ENCODE measurements at places on chromosomes 1 and 21.

DNA sequence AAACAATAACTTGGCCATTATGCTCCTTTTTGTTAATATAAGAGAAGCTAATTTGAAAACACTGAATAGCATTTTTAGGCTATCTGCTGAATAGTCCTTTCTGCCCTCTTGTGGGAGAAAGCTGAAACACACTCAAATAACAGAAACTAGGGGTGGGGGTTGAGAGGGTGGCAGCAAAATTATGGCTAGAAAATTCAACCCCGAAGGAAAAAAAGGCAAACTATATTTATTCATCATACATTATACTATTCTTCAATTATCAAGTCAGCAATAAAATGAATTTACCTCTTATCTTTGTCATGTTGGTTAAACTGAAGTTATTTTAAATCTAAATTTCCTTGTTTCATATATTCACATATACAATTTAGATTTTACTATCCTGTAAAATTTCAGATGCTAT lies 255.9 kb downstream of the FAF1 start:
- no peak for DNase-seq

DNA sequence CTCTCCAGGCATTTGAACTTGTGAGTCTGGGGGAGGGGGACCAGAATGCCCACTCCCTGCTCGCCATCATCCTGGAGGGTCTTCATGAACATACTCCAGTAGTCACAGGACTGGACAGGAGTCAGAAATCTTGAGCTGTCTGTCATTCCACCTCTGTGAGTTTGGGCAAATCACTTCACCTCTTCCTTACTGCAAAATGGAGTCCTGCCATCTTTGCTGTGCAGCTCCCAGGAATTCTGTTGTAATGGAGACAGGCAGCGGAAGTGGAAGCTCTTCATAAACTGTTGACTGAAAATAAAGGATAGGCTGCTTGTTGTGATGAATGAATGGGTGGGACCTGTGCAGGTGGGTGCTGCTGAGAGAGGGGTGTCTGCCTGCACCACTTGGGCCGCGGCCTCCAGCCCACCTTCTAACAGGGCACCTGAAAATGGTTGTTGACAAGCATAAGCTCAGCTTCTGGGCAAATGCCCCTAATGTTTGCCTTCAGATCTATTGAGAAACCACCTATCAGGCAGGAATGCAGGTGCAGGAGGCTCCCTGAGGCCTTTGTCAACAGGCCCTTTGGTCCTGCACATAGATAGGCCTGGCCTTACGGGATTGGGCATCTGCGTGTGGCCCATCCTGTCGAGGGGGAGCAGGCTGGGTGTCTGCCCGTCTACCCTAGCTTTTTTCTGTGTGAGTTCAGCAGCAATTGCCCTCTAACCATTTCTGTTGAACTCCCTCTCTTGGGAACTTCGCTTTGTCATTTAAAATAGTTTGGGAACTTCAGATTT lies 321.0 kb downstream of the RPS6KC1 start:
- DNase-seq = no peak

- peak; percentile 44 for DNase-seq
Observed at GRCh38 chr21:36079010-36079649, 9.3 kb downstream of the CBR1 start.

GRCh38 chr21:33374450-33375096 lies 28.6 kb upstream of the IFNGR2 start:
- DNase-seq = peak; percentile 43

GRCh38 chr1:24535021-24535424 lies 20.9 kb upstream of the NCMAP start:
- DNase-seq = peak; percentile 85

GRCh38 chr1:62436039-62436465 lies 797 bp upstream of the USP1 start:
- DNase-seq = no peak

DNA sequence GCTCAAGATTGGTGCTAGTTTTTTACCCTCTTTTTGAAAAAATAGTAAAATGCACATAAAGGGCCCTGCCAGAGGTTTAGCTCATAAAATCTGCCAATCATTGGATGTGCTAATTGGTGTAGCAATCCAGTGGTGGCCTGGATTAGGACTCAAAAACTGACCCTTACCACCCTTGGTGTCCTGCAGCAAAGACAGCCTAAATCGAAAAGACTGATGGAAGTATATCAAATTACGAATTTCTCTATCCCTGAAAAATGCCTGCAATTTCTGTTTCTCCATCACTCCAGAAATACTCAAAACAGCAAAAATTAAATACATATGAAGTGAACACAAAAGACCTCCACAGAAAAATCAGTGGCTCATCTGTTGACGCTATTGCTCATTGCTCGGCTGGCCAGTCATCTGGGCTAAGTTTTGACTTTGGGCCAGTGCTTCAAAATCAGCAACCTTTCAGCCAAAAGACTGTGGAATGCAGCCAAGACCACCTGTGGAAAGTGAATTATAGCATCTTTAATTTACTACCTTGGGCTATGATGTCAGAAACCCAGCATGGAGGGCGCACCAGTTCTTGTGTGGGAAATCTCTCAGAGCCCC lies 30.0 kb downstream of the WLS start:
- no peak for DNase-seq

- DNase-seq = no peak
Observed at GRCh38 chr1:26536521-26536920, 7.0 kb downstream of the RPS6KA1 start.

DNA sequence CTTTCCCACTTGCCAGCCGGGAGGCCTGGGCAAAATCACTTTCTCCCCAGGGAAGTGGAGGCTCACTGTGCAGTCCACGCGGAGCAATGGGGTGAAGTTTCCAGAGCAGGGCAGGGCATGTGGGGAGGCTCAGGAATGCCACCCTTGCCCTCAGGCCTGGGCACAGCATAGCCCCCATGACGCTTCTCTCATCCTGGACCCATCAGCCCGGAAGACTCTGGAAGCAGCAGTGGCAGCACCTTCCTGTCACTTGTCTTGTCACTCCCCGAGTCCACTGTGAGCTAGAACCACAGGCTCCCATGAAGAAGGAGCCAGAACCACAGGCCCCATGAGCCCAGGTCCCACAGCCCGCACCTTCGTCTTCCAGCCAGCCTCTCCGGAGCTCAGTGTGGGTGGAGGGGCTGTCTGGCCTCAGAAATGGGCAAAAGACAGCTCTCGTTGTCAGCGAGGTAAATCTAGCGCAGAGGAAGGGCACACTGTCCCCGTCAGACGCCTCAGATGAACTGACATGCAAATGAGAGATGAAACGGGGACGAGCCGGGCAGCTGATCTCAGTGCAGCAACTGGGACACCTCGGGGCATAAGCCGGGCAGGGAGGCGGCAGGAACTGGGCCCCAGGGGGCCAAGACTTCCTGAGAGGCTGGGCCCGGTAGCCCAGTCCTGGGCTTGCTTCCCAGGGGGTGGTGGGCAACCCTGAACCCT lies 6.1 kb downstream of the PDE9A start:
- DNase-seq = no peak

DNA sequence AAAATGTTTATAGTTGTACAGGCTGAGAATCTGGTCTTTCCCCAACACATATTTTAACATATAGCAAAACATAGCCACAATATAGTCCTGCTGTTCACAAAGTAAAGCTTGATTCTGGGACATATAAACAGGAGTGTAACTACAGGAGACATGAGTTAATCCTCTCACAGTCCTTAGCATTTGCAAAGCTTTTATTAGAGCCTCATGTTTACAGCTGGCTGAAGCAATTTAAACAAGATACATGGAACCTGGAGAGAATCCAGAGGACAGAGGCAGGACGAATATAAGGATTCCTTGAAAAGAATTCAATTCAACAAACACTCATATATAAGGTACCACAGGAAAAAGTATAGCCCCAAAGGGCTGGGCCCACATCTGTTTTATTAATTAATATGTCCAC lies 163.4 kb downstream of the ADGRL4 start:
- no peak for DNase-seq

- no peak for DNase-seq
Observed at GRCh38 chr1:167707942-167708341, 13.8 kb upstream of the MPZL1 start.

GRCh38 chr1:94335447-94335846 lies 82.7 kb upstream of the ABCD3 start:
- no peak for DNase-seq

DNA sequence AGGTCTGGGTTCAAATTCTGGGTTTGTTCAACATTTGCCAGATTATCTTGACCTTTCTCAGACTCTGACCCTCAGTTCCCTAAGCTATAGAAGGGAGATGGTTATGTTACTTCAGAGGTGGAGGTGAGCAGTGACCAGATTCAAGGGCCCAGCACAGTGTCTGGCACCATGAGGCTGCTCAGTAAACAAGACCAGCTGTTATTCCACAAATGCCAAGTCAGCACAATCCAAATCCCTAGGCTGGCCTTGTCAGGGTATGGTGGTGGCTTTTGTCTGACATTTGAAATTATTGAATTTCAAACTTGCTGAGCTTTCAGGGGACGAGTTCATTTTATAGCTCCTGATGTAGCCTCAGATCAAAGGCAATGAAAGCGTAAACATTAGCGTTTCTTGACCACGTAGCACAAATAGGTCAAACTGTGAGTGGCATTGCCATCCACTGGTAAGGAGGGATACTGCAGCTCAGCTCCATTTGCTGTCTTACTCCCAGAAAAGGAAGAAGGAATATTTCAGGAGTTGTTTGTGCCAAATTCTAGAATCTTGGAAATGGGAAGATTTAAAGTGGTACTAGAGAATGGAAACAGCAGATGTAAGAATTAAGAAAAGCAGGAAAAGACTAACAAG lies 94.3 kb upstream of the EDN2 start:
- DNase-seq = no peak

DNA sequence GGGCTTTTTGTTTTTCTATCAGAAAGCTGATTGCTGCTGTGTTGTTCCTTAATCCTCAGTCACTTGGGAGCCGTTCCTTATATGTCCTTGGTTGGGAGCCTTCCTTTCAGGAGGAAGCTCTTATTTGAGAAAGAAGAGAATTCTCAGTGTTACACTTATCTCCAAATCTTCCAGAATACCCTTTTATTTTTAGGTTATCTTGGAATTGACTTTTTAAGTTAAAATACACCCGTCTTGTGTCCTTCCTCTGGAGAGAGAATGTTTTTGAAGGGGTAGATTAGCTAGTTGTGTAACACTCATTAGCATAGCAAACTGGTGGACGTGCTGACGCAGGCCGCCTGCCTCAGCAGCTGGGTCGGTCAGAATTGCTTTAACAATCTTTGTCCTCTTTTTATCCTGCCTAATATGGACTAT lies 42.1 kb downstream of the LRRC8B start:
- no peak for DNase-seq

- DNase-seq = no peak
Observed at GRCh38 chr21:27589781-27590180, 622.9 kb upstream of the ADAMTS5 start.

DNA sequence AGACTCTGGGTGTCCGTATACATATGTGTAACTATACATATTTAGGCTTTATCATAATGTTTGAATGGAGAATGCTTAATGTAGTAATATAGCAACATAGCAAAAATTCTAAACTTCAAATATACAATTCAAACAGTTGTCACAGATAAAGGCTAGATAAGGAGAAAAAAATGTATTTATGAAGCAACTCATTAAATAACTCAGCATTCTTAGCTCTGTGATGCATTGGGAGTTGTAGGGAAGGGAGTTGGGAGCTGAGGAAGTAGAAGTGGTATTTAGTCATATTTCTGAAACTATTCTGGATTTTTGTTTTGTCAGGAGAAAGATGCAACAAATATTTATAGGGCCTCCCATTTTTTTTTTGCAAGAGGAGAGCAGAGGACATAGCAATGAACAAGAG lies 197.8 kb downstream of the PBX1 start:
- no peak for DNase-seq

GRCh38 chr1:111515291-111516004 lies 12.0 kb upstream of the ADORA3 start:
- no peak for DNase-seq

GRCh38 chr1:219071209-219071608 lies 102.5 kb upstream of the LYPLAL1 start:
- no peak for DNase-seq

DNA sequence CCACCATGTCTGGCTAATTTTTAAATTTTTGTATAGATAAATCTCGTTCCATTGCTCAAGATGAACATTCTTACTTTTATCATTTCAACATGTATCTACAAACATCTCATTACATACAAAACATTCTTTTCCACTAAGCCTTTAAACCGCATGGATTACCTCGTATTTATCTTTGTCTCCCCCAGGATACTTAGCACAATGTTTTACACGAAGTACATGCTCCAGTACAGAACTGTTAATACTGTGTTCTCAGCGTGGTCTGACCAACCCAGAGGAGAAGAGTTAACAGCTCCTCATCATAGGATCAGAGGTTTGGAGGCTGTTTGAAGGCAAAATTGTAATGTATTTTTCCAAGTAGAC lies 7.4 kb downstream of the PIK3C2B start:
- no peak for DNase-seq

Data from central memory CD4-positive, alpha-beta T cell (primary cell).